A549 (cell line): ENCODE measurements at places on chromosomes 3 and 15. TPM values are rescaled to one million over a fixed set of nuclear protein-coding genes. Genes with fewer than 3 reads are reported as not detected.

DNA sequence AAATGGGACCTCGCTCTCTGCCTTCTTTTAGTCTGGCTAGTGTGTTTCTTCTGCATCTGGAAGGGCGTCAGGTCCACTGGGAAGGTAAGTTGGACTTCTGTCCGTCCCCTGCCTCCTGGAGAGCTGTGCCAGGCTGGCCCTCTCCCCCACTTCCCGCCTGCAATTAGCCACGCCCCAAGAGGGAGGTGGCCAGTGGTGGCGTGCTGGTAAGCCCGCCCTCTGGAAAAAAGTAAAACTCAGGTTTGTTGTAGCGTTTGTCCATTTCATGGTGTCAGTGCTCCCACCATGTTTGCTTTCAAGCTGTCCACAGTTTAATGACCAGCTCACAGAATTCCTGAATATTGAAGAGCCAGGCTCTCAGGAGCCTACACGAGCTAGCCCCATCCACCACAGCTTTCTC lies 55.6 kb downstream of the SLC6A6 start:
- DNase-seq, result peak; percentile 41

- no peak for DNase-seq
These were observed 166.1 kb downstream of the SSR3 start for GRCh38 chr3:156388497-156389448.

GRCh38 chr3:46926039-46926438 lies 48.5 kb downstream of the PTH1R start:
- DNase-seq, result no peak

The GRK7 gene
- 0.03 TPM in 1 of 3 replicates, not detected in the others for polyA plus RNA-seq

DNA sequence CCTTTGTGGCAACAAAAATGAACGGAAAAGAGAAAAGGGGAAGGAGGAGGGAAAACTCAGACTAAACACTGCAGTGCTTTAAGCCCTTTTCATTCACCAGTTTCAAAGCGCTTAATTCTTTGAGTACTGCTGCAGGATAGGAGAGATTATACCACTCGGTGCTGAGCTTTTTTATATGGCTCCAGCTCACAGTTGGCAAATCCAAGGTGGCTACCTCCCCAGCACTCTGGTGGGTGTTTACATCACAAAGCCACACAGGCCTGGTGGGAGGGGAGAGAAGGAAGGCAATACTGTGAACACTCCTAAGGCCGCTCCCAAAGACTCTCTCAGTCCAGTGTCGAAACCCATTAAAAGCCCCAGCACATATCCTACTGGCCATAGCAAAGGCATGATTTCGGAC lies 191.4 kb downstream of the STT3B start:
- no peak for DNase-seq

The SLC24A5 gene
- polyA plus RNA-seq, result not detected in 3 replicates

DNA sequence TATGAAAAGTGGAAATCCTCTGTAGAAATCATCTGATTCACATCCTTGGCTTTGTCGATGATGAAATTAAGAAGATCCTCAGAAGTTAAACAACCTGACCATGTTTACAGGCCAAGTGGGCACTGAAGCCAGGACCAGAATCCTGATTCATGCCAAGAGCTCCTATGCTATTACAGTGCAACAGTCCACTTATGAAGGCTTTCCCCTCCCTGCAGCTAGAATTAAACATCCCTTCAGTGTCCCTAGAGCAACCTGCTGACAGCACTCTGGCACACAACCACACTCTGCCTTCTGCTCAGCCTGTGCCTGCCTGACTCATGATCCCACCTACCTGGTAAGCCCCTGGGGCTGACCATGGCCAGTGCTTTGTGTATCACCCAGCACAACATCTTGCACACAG lies 33.8 kb downstream of the TXNRD3 start:
- no peak for DNase-seq

The NUSAP1 gene
- 105 to 118 TPM (median 110 TPM) in 3 replicates for polyA plus RNA-seq

The DNAJA4 gene
- polyA plus RNA-seq, result 0.05 to 0.07 TPM in 2 of 3 replicates, not detected in the other

DNA sequence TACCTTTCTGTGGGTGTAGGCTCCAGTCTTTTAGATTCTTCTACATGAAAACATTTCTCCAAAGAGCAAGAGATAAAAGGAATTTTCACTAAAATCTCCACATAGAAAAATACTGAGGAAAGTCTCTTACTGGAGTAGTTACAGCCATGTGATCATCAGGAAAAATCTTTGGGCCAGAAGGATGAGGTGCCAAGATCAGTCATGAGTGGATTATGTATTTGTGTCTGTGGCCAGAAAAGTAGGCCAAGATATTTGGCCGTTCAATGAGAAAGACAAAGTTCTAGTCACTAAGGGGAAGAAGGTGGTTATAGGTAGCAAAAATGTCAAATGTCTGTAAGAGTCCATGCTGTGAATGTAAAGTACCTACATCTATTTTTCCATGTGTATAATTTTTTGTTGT lies 339.3 kb downstream of the NSUN3 start:
- DNase-seq, result no peak

The RHCG gene
- polyA plus RNA-seq, result 3.1 to 3.7 TPM (median 3.6 TPM) in 3 replicates

GRCh38 chr3:37993067-37993455 lies 2.5 kb downstream of the VILL start:
- DNase-seq, result no peak

The REC114 gene
- polyA plus RNA-seq, result not detected in 3 replicates

DNA sequence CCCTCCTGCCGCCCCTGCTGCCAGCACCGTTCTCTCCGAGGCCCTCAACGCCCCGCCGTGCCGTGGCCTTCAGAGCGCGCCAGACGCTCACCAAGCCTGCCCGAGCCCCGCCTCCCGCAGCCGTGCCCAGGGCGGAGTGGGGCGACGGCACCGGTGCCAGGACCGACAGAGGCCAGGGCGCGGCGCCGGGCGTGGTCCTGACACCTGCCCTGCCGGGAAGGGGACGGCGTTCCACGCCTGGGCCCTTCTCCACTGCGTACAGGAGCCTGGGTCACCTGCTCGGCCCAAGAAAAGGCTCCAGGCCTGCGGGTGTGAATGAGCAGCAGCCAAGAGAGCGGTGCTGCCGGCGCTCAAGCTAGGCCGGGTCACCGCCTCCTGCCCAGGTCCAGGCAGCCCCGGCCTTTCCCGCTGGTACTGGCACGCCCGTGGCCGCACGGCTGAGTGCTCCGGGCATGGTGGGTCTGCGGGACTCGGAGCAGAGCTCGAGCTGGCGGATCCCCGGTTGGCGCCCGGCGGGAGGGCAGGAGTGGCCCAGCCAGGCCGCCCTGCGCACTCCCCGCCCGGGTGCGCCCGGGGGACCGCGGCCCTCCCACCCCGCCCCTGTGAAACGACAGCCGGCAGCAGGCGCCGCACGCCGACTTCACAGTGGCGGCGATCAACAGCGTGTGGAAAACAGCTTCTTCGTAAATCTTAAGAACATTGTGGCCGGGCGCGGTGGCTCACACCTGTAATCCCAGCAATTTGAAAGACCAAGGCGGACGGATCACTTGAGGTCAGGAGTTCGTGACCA lies 4.2 kb downstream of the OCA2 start:
- DNase-seq, result no peak

DNA sequence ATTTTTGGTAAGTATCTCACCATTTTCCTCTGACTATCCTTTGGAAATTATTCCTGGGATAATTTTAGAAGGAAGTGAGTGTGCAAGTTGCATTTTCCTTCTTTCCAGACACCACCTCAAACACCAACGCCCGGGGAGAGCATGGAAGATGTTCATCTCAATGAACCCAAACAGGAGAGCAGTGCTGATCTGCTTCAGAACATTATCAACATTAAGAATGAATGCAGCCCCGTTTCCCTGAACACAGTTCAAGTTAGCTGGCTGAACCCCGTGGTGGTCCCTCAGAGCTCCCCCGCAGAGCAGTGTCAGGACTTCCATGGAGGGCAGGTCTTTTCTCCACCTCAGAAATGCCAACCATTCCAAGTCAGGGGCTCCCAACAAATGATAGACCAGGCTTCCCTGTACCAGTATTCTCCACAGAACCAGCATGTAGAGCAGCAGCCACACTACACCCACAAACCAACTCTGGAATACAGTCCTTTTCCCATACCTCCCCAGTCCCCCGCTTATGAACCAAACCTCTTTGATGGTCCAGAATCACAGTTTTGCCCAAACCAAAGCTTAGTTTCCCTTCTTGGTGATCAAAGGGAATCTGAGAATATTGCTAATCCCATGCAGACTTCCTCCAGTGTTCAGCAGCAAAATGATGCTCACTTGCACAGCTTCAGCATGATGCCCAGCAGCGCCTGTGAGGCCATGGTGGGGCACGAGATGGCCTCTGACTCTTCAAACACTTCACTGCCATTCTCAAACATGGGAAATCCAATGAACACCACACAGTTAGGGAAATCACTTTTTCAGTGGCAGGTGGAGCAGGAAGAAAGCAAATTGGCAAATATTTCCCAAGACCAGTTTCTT lies 3.9 kb downstream of the NFKBIZ start:
- no peak for DNase-seq

- DNase-seq, result no peak
These were observed 131.6 kb downstream of the SPATA16 start for GRCh38 chr3:173009410-173009809.

- no peak for DNase-seq
These were observed 35.1 kb downstream of the MDFIC2 start for GRCh38 chr3:70277304-70277703.

DNA sequence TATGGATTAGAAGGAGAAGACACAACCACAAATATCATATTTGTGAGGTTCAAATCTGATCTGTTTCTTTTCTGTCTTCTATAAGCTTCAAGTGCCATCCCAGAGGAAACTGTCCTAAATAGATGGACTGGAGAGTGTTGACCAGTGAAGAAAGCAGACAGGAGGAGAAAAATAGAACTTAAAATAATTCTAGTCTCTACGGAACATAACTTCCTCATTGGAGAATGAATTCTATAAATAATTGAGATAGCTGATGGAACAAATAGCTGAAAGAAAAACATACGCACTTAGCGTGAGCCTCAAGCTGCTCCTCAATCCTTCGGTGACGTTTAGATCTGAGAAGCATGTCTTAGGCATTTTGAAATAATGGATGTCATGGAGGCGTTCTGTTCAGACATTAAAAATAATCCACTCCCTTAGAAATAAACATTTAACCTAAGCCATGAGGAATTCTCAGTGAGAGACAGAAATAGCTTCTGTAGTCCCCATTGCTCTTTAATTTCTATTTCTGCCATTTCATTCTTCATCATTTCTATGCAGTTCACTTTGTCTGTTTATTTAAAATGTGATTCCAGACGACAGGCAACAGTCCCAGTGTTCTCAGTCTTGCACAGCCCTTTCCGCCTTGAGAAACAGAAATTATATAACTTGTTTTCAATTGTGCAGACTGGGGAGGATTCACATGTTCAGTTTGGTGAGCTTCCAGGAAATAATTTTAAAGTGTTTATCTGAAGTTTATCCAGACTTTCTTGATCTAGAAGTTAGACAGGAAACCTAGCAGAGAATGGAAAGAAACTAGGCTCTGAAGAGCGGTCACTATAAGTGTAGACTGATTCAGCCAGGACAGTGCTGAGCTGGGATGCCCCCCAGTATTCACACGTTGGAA lies 97.3 kb downstream of the NR1D2 start:
- DNase-seq, result no peak

The ROPN1B gene
- polyA plus RNA-seq, result not detected in 3 replicates

The DUOXA2 gene
- polyA plus RNA-seq, result not detected in 3 replicates

The CCDC80 gene
- 111 to 168 TPM (median 148 TPM) in 3 replicates for polyA plus RNA-seq

- DNase-seq, result no peak
These were observed 8.8 kb upstream of the B3GNT5 start for GRCh38 chr3:183244219-183244618.

DNA sequence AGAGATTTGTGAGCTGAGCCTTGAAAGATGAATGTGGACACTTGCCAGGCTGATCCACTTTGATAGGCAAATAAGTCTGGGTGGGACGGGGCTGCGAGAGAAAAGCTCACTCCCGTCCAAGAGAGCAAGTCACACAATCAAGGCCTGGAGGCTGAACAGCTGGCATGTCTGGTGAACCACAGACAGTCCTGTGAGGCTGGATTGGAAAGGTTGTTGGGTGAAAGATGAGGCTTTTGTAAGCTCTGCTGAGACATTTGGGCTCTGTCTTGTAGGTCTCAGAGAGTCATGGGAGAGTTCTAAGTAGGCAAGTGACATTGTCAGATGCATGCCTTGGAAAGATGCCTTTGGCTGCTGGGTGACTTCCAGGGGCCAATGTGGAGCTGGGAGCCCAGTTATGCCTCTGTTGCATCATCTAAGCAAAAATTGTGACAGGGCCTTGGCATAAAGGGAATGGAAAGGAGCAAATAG lies 38.5 kb downstream of the RPLP1 start:
- DNase-seq, result no peak

GRCh38 chr15:74610302-74610951 lies 5.2 kb upstream of the CLK3 start:
- no peak for DNase-seq

GRCh38 chr15:82651708-82652107 lies 4.5 kb upstream of the CPEB1 start:
- DNase-seq, result no peak

DNA sequence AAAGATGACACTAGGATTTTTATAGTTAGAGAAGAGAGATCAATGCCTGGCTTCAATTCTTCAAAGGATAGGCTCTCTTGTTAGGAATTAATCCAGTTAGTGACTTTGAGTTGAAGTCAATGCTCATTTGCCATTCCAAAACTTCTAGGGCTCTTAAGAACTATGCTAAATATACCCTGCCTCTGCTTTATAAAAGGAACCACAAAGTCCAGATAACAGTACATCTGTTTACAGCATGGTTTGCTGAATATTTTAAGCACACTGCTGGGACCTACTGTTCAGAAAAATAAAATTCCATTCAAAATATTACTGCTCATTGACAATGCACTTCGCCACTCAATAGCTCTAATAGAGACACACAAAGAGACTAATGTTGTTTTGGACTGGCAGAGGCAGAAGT lies 786.6 kb upstream of the DPPA4 start:
- DNase-seq, result no peak

- no peak for DNase-seq
These were observed 28.6 kb upstream of the SRGAP3 start for GRCh38 chr3:9278085-9278484.

DNA sequence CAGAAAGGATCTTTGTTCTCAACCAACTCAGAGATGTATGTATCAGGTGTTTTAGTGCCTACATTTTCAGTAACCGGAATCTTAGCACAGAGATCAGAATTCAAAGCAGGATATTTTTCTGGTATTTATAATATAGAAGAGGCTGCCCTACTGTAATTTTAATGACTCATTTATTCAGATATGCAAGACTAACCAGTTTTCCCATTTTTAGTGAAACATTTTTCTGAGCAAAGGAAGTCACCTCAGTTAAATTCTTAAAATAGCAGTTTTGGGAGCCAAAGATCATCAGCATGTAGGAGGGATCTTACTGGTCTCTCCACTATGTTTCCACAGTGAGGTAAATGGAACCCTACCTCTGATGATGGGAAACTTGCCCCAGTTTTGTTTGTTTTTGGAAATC lies 42.0 kb downstream of the SRP14 start:
- no peak for DNase-seq

GRCh38 chr15:94290730-94291129 lies 59.4 kb downstream of the MCTP2 start:
- DNase-seq, result no peak
